ENCODE measurements at places on chromosomes 5 and 9.
A peak's percentile ranks its signal among the peaks of the same experiment; 100 is the strongest.

- DNase-seq: no peak
- no peak overlapping the region for H3K4me3 ChIP-seq
- H3K27me3 ChIP-seq: no peaks in the 10 kb centered on the region
- no peaks in the 10 kb centered on the region for H3K4me1 ChIP-seq
- H3K36me3 ChIP-seq: no peaks in the 10 kb centered on the region
Measured at GRCh38 chr5:14737291-14737690, 72.8 kb downstream of the OTULIN start.

DNA sequence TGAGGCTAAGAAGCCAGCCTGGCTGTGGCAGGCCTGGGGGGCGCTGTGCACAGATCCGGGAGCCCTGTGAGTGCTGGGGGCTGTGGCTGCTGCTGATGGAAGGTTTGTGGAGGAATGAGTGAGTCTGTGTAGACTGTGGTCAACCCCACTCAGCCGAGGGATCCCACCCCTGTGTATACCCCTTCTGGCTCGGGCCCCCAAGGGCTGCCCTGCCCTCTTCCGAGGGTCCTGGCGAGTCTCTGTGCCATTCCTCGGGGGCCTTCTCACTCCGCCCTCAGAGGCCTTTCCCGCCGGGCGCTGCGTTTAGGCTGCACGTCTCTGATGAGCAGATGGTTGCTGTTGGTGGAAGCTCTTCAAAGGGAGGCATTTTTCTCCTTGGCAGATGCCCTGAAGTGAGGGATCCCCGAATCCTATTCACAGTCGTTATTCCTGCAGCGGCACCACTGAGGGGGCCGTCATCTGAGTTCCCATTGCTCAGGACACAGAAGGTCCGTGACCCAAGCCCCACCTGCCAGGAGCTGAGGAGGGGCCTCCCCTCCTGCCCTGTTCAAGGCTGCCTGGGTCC lies 94.1 kb downstream of the RXRA start:
- no peaks in the 10 kb centered on the region for H3K27me3 ChIP-seq
- no peak for DNase-seq
- no peak overlapping the region for H3K27ac ChIP-seq
- H3K36me3 ChIP-seq: no peaks in the 10 kb centered on the region
- no peak overlapping the region for H3K4me3 ChIP-seq
- H3K4me1 ChIP-seq: peaks cover 51% of the 10 kb centered on the region

DNA sequence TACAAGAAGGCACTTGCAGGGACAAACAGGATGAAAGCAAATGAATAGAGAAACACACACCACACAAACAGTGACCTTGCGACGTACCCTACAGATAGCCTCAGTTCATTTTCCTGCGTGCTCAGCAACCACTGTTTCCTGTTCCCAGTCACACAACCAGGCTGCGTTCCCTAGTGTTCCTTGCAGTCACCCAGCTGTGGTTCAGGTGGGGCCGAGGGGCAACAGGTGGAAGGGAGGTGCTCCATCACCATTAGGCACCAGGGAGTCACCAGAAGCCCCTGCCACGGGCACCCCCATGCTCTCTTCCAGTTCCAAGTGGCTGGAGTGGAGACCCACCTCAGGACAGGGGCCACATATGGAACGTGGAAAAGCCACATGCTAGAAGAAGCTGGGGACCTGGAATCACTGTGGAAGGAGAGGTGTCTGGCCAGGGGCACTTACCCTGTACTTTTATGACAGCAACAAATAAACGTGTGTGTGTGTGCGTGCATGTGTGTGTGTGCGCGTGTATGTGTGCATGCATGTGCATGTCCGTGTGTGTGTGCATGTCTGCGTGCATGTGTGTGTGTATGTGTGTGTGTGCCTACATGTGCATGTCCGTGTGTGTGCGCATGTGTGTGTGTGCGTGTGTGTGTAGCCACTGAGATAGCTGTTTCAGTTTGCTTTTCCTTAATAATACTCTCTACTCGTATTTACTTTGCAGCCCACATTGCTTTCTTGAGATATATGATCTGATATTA lies 18.8 kb upstream of the FCN2 start:
- H3K36me3 ChIP-seq: no peaks in the 10 kb centered on the region
- no peak overlapping the region for H3K27ac ChIP-seq
- H3K4me1 ChIP-seq: peaks cover 11% of the 10 kb centered on the region
- no peaks in the 10 kb centered on the region for H3K27me3 ChIP-seq
- no peak for DNase-seq

GRCh38 chr5:168174376-168174775 lies 117.1 kb upstream of the WWC1 start:
- H3K4me3 ChIP-seq: no peak overlapping the region
- no peaks in the 10 kb centered on the region for H3K36me3 ChIP-seq
- H3K27me3 ChIP-seq: no peaks in the 10 kb centered on the region
- no peak overlapping the region for H3K27ac ChIP-seq
- peaks cover 4% of the 10 kb centered on the region for H3K4me1 ChIP-seq

- DNase-seq: no peak
- no peak overlapping the region for H3K27ac ChIP-seq
Measured at GRCh38 chr5:159184858-159185381, 24.4 kb downstream of the RNF145 start.

- no peak overlapping the region for H3K4me3 ChIP-seq
- no peaks in the 10 kb centered on the region for H3K27me3 ChIP-seq
- H3K27ac ChIP-seq: no peak overlapping the region
- no peak for DNase-seq
Measured at GRCh38 chr5:67214036-67214435, 17.4 kb upstream of the CD180 start.

GRCh38 chr9:134811673-134812342 lies 68.8 kb upstream of the FCN2 start:
- H3K36me3 ChIP-seq: no peaks in the 10 kb centered on the region
- no peaks in the 10 kb centered on the region for H3K27me3 ChIP-seq
- no peak for DNase-seq
- H3K4me1 ChIP-seq: peaks cover 3% of the 10 kb centered on the region

- no peaks in the 10 kb centered on the region for H3K27me3 ChIP-seq
- no peak overlapping the region for H3K4me3 ChIP-seq
- peak; percentile 37 for DNase-seq
- H3K36me3 ChIP-seq: no peaks in the 10 kb centered on the region
- peak overlapping the region; percentile 53 for H3K27ac ChIP-seq
Measured at GRCh38 chr9:2663461-2664173, 42.0 kb downstream of the VLDLR start.

- no peak overlapping the region for H3K4me3 ChIP-seq
- no peaks in the 10 kb centered on the region for H3K36me3 ChIP-seq
- no peaks in the 10 kb centered on the region for H3K27me3 ChIP-seq
- no peak overlapping the region for H3K27ac ChIP-seq
- H3K4me1 ChIP-seq: no peaks in the 10 kb centered on the region
Measured at GRCh38 chr5:87069974-87070608, 197.6 kb upstream of the RASA1 start.

DNA sequence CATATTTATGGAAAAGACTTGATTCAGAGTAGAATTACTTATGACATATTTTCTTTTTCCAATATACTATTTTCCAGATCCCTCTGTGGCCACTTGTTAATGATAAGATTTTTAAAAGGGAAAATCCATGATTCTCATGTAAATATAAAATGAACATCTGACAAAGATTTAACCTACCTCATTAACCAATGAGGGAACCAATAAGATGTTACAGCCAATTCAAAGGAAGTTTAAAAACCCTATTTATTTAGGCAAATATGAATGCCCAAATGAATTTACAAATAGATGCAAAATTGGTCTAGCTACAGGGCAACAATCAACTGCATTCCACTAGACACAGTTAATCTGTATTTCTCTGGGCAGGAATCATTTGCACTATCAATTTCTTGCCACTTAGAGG lies 226.8 kb downstream of the ADAMTSL1 start:
- no peaks in the 10 kb centered on the region for H3K27me3 ChIP-seq
- H3K36me3 ChIP-seq: no peaks in the 10 kb centered on the region
- H3K4me3 ChIP-seq: no peak overlapping the region
- no peak overlapping the region for H3K27ac ChIP-seq
- H3K4me1 ChIP-seq: peaks cover 10% of the 10 kb centered on the region

DNA sequence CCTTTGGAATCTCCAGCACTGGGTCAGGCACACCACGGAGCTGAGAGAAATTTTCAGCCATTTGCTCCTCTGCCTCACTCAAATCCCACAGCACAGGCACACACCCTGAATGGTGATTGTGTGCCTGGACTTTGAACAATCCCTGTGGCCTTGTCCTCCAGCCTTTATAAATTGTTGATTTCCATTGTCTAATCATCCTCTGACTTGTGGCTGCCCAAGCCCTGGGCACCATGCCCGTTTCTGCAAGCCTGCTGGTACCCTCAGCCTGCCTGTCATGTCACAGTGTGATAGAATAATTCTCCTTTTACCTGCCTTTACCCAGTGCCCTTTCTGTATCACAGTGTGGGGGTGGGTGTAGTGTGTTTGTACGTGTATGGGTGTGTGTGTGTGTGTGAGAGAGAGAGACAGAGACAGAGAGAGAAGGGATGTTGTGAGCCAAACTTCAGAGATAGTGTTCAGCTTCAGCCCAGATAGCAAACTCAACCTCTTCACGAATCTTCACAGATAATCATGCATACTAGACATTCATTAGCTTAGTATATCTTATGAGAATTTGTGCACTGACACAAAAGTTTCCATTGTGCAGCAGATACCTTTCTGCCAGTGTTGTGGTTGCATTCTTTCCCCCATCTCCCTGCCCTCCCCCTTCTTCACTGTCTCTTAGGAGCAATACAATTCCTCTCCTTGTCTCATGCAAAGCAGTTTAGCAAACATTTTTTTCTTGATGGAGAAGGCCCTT lies 27.8 kb upstream of the SLC44A1 start:
- H3K4me3 ChIP-seq: no peak overlapping the region
- no peaks in the 10 kb centered on the region for H3K27me3 ChIP-seq
- peak; percentile 58 for DNase-seq
- H3K4me1 ChIP-seq: no peaks in the 10 kb centered on the region

GRCh38 chr9:112174965-112175795 lies at the start of gene SUSD1:
TSS of gene SUSD1 (minus strand) at chr9:112175297. CDS start at chr9:112175235, 62 bp downstream.
- no peaks in the 10 kb centered on the region for H3K36me3 ChIP-seq
- no peaks in the 10 kb centered on the region for H3K27me3 ChIP-seq
- peak within 1 kb of the TSS; percentile 65 for H3K4me3 ChIP-seq
- peak; percentile 28 for DNase-seq
- peak within 1 kb of the TSS; percentile 74 for H3K27ac ChIP-seq
- H3K4me1 ChIP-seq: peaks cover 18% of the 10 kb centered on the region

DNA sequence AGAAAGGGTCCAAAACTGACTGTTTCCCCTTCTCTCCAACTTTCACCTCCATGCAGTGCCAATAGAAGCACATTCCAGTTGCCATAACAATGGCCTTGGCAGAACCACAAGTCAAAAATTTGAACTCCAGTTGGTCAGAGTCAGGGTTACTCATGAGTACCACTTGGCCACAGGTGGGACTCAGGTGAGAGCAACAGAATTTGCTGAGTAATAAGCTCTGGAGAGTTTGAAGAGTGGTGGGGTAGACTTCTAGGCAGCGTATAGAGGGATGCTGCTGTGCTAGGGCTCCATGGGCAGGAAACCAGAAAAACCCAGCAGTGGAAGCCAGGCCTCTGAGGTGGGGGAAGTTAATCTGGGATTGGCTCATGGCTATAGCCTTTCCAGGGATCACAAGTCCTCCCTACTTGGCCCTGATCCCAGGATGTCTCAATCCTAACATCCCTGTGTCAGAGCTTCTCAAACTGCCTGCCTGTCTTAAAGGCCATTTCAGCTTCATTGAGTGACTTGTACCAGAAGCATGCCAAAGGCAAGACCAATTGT lies 30.2 kb downstream of the SNX18 start:
- no peak overlapping the region for H3K4me3 ChIP-seq
- H3K36me3 ChIP-seq: no peaks in the 10 kb centered on the region
- H3K27me3 ChIP-seq: no peaks in the 10 kb centered on the region
- DNase-seq: peak; percentile 74
- no peaks in the 10 kb centered on the region for H3K4me1 ChIP-seq
- H3K27ac ChIP-seq: no peak overlapping the region

DNA sequence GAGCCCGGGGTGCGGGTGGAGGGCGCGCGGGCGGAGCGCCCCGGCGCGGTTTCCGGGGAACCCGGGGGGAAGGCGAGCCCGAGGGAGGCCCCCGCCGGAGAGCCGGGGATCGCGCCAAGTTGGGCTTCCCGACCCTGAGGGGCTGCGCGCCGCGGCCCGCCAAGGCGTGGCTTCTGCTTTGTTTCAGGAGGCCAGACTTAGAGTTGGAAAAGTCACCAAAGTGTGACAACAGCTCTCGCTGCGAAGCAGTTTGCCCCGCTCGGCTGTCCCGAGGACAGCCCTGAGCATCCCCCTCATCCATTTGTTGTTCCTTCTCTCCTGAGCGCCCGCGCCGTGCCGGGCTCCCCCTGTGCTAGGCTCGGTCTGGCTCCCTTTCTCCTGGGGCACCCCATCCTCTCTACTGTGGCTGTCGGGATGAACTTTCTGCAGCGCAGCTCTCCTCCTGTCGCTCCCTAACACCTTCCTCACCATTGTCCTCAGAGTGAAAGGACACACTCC lies 410 bp downstream of the GLIPR2 start:
- H3K4me1 ChIP-seq: peaks cover 14% of the 10 kb centered on the region
- no peak for DNase-seq
- peak overlapping the region; percentile 84 for H3K4me3 ChIP-seq
- H3K27me3 ChIP-seq: no peaks in the 10 kb centered on the region
- H3K27ac ChIP-seq: peak overlapping the region; percentile 8

- peaks cover 18% of the 10 kb centered on the region for H3K4me1 ChIP-seq
- H3K4me3 ChIP-seq: no peak overlapping the region
- H3K27me3 ChIP-seq: no peaks in the 10 kb centered on the region
- no peak overlapping the region for H3K27ac ChIP-seq
- H3K36me3 ChIP-seq: no peaks in the 10 kb centered on the region
Measured at GRCh38 chr5:172849606-172850453, 15.8 kb downstream of the ERGIC1 start.

DNA sequence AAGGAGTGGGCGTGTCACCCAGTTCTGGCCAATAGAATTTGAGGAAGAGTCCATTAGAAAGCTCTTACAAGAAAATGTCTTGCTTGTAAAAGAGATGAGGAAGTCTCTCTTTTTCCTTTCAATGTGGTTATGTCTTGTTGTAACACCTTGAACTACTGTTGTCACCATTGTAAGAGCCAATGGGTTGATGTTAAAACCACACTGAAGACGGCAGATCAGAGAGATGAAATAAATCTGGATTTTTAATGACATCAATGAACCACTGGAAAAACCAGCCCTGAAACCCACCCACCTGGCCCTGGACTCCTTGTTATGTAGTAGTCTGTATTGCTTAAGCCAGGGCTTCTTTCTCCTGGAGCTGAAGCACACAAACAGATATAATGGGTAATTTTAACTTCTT lies 83.8 kb upstream of the ERCC6L2 start:
- no peak overlapping the region for H3K27ac ChIP-seq
- no peak for DNase-seq
- H3K4me1 ChIP-seq: peaks cover 15% of the 10 kb centered on the region
- no peak overlapping the region for H3K4me3 ChIP-seq

- no peaks in the 10 kb centered on the region for H3K27me3 ChIP-seq
- H3K4me3 ChIP-seq: no peak overlapping the region
- DNase-seq: no peak
- no peak overlapping the region for H3K27ac ChIP-seq
Measured at GRCh38 chr9:99752417-99753109, 69.1 kb upstream of the NR4A3 start.

DNA sequence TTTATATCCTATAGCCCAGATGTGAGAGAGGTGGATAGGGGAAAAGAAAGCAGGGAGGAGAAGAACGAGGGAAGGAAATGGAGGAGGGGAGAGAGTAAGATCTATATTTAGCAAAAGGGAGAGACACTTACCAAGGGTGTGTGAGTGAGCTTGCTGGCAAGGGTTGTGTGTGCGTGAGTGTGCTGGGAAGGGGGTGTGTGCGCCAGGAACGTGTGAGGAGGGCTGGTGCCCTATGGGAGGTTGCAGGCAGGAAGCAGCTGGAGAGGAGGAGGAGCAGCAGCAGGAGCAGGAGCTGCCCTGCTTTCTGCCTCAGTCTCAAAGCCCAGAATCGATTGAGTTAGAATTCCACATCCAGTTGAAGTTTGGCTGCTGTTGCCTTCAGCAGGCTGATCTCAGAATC lies 148.3 kb upstream of the RUSC2 start:
- H3K36me3 ChIP-seq: no peaks in the 10 kb centered on the region
- H3K4me1 ChIP-seq: no peaks in the 10 kb centered on the region
- no peak overlapping the region for H3K27ac ChIP-seq
- no peak overlapping the region for H3K4me3 ChIP-seq
- no peaks in the 10 kb centered on the region for H3K27me3 ChIP-seq
